ENCODE measurements at places on chromosomes 3 and 15.

GRCh38 chr3:169661361-169662131 lies 2.0 kb downstream of the MECOM start:
- DNase-seq, result peak; percentile 57
- H3K4me1 ChIP-seq, result peaks cover 61% of the 10 kb centered on the region
- H3K27ac ChIP-seq, result peak overlapping the region; percentile 49
- no peaks in the 10 kb centered on the region for H3K36me3 ChIP-seq

GRCh38 chr3:181694805-181695660 lies 16.7 kb upstream of the SOX2 start:
- peaks cover 14% of the 10 kb centered on the region for H3K4me1 ChIP-seq
- no peaks in the 10 kb centered on the region for H3K36me3 ChIP-seq
- peaks cover 77% of the 10 kb centered on the region for H3K27me3 ChIP-seq
- DNase-seq, result no peak

GRCh38 chr3:123287051-123287961 lies 85.6 kb downstream of the SEC22A start:
- no peak overlapping the region for H3K27ac ChIP-seq
- H3K4me3 ChIP-seq, result no peak overlapping the region
- H3K4me1 ChIP-seq, result no peaks in the 10 kb centered on the region
- H3K27me3 ChIP-seq, result peaks cover 1% of the 10 kb centered on the region

DNA sequence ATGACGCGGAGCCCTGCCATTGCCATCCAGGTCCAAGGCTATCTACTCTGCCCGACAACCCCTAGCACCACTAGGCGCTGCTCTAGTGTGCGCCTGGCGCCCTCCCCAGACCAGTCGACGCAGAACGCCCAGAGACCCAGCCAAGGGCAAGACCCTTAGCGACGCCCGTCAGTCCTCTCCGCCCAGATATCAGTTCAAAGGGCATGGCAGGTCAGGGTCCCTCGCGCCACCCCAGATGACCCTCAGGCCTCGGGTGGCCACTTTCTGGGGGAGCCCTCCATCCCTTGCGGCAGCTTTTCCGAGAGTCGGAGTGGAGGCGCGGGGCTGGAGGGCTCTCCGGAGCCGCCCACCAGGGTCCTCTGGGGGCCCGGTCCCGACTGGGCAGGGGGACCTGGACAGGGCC lies 371 bp upstream of the CLSTN2 start:
- peak overlapping the region; percentile 64 for H3K4me3 ChIP-seq
- H3K27me3 ChIP-seq, result peaks cover 46% of the 10 kb centered on the region
- H3K27ac ChIP-seq, result no peak overlapping the region
- peaks cover 12% of the 10 kb centered on the region for H3K4me1 ChIP-seq

GRCh38 chr3:8983591-8983990 lies 20.3 kb upstream of the RAD18 start:
- no peak overlapping the region for H3K4me3 ChIP-seq
- H3K4me1 ChIP-seq, result peaks cover 9% of the 10 kb centered on the region

GRCh38 chr15:34102175-34102925 lies 467 bp downstream of the PGBD4 start:
- H3K4me3 ChIP-seq, result peak overlapping the region; percentile 96
- peaks cover 24% of the 10 kb centered on the region for H3K4me1 ChIP-seq
- peaks cover 7% of the 10 kb centered on the region for H3K36me3 ChIP-seq
- no peaks in the 10 kb centered on the region for H3K27me3 ChIP-seq
- DNase-seq, result no peak

GRCh38 chr15:26325495-26325894 lies 447.4 kb downstream of the GABRB3 start:
- H3K4me1 ChIP-seq, result no peaks in the 10 kb centered on the region
- H3K4me3 ChIP-seq, result no peak overlapping the region
- no peaks in the 10 kb centered on the region for H3K36me3 ChIP-seq
- no peaks in the 10 kb centered on the region for H3K27me3 ChIP-seq

- no peak overlapping the region for H3K4me3 ChIP-seq
- no peak overlapping the region for H3K27ac ChIP-seq
- no peaks in the 10 kb centered on the region for H3K27me3 ChIP-seq
- no peak for DNase-seq
Observed at GRCh38 chr3:45123581-45124269, 22.5 kb downstream of the CDCP1 start.

- no peaks in the 10 kb centered on the region for H3K36me3 ChIP-seq
- no peaks in the 10 kb centered on the region for H3K4me1 ChIP-seq
- H3K4me3 ChIP-seq, result no peak overlapping the region
- H3K27me3 ChIP-seq, result no peaks in the 10 kb centered on the region
- no peak for DNase-seq
Observed at GRCh38 chr3:634511-634910, 437.9 kb downstream of the CHL1 start.

GRCh38 chr3:176046703-176047102 lies 1150.6 kb downstream of the TBL1XR1 start:
- H3K27ac ChIP-seq, result no peak overlapping the region
- DNase-seq, result no peak
- H3K4me1 ChIP-seq, result no peaks in the 10 kb centered on the region
- H3K4me3 ChIP-seq, result no peak overlapping the region
- H3K27me3 ChIP-seq, result no peaks in the 10 kb centered on the region

DNA sequence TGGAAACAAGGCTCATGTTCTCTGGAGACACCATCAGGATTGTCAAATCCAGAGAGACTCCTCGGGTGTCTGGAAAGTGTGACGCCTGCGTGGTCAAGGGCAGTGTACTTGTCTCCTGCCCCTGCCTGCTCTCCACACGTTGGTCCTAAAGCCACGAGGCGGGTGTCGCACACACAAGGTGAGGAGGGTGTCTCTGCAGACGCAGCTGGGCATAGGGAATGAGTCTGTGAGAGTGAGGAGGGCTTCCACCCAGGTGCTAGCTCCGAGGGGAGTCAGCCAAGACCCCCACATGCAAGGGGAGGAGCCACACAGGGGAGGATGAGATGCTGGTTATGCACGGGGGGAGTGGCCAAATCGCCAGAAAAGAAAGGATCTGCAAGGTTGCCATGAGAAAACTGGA lies 27.9 kb upstream of the OCA2 start:
- H3K4me1 ChIP-seq, result no peaks in the 10 kb centered on the region
- no peak overlapping the region for H3K27ac ChIP-seq
- H3K36me3 ChIP-seq, result peaks cover 2% of the 10 kb centered on the region
- no peak overlapping the region for H3K4me3 ChIP-seq

- H3K27ac ChIP-seq, result no peak overlapping the region
- H3K4me1 ChIP-seq, result no peaks in the 10 kb centered on the region
- no peak overlapping the region for H3K4me3 ChIP-seq
- peaks cover 18% of the 10 kb centered on the region for H3K36me3 ChIP-seq
- H3K27me3 ChIP-seq, result no peaks in the 10 kb centered on the region
Observed at GRCh38 chr15:82159922-82160321, 102.6 kb downstream of the EFL1 start.

GRCh38 chr3:42157540-42158538 lies 66.7 kb downstream of the TRAK1 start:
- H3K4me3 ChIP-seq, result no peak overlapping the region
- no peaks in the 10 kb centered on the region for H3K36me3 ChIP-seq
- no peak for DNase-seq
- H3K27me3 ChIP-seq, result no peaks in the 10 kb centered on the region
- no peak overlapping the region for H3K27ac ChIP-seq

DNA sequence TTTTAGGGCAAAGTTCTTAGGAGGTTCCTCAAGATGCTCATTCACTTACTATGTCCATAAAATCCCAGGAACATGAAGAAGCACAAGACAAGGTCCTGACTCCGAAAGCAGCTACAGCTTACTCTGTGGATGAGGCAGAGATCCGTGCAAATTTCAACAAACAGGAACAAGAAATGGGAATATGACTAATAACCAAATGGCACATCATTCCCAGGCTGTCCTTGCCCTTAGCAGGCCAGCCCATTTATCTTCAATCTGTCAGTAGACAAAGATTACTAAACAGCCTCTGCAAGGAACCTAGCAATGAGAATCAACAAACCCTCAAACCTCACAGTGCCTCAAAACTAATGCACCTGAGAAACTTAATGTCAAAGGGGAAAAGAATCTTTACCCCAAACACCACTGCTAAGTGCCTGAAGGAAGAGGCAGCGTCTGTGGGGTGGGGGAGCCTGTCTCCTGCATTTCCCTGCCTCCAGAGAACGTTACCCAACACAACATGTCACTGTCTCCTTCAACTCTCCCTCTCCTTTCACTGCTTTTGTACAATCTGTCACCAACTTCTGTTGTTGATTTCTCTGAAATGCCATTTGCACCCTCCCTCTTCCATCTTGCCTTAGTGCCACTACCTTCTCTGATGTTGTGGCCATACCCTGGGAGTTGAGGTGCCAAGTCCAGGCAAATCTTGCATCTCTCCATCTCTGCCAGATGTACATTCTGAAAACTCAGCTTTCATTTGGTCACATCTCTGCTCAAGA lies 4.8 kb downstream of the TNFAIP8L3 start:
- H3K4me1 ChIP-seq, result no peaks in the 10 kb centered on the region
- DNase-seq, result no peak
- H3K36me3 ChIP-seq, result no peaks in the 10 kb centered on the region

DNA sequence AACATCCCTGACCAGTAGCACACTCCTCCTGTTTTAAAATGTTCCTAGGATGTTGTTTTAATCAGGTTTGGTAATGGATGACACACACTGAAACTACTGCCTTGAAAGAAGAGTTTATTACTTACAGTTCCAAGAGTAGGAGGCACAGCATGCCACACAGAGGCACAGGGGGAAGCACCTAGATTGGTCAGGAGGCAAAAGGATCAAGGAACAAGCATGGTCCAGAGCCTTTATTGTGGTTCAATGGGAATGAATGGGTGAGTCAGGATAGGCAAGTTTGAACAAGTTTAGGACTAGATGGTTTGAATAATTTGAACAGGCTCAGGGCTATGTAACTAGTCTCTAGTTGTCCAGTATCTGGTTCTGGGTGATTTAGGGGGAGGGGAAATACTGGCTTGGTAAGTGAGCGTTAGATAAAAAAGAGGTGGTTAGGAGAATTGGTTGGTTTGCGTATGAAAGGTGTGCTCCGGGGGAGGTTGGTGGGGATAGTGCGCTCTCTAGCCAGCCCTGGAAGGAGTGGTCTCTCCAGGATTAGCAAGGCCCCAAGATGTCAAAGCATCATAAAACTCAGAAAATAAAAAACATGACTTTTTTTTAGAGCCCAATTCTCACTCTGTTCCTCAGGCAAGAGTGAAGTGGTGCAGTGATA lies 35.1 kb downstream of the TMOD3 start:
- peaks cover 25% of the 10 kb centered on the region for H3K36me3 ChIP-seq
- no peak overlapping the region for H3K27ac ChIP-seq
- H3K27me3 ChIP-seq, result no peaks in the 10 kb centered on the region
- no peak for DNase-seq
- H3K4me3 ChIP-seq, result no peak overlapping the region

DNA sequence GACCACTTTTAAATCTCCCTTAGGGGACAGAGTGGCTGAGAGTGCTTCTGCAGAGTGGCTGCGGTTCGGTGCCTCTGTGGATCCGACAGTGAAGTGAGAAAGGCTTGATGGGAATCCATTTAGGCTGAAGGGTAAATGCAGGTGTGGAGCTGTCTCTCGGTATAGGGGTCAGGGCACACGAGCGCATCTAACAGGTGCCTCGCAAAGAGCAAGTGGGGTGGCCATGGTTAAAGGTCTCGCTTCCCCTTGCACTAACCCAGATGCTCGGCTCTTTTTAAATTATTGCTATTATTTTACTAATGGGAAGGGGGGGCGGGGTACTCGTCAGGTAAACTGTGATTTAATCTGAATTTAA lies 598 bp upstream of the GJD2 start:
- peaks cover 26% of the 10 kb centered on the region for H3K27me3 ChIP-seq
- no peak for DNase-seq
- no peak overlapping the region for H3K27ac ChIP-seq
- no peaks in the 10 kb centered on the region for H3K36me3 ChIP-seq

GRCh38 chr15:49720261-49720660 lies 99.4 kb downstream of the DTWD1 start:
- H3K4me3 ChIP-seq, result no peak overlapping the region
- no peak for DNase-seq
- H3K4me1 ChIP-seq, result peaks cover 4% of the 10 kb centered on the region
- H3K36me3 ChIP-seq, result no peaks in the 10 kb centered on the region
- H3K27me3 ChIP-seq, result no peaks in the 10 kb centered on the region

DNA sequence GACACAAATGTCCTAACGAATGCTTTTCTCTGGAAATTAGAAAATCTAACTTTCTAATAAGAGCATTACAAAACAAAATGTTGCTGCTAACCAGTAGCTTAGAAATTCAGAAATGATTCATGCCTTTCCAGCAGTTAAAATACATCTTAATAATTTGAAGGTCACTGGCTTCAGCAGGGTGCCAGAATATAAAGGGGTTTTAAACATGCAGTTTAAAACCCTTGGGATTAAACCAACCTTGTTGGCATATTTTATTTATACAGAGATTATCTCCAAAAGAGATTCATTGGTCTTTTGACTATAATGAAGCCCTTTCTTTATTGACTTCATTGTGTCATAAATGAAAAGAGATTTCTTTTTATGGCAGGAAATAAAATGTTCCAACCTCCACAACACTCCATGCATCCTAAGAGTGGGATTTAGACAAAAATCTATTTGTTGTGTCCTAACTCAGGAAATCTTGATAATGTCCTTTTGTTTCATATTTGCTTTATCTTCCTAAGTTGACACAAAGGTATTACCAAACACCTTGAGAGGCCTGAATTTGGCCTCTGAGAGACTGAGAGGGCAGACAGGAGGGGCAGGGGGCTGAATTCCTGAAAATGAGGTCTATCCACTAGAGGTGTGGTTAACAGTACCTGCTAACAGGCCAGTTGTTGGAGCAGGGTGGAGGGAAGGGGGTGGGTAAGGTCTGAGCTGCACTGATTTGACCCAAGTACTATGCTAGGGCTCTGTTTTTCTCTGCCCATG lies 124.4 kb downstream of the FEZF2 start:
- H3K4me1 ChIP-seq, result no peaks in the 10 kb centered on the region
- no peak for DNase-seq
- no peak overlapping the region for H3K4me3 ChIP-seq
- no peaks in the 10 kb centered on the region for H3K27me3 ChIP-seq
- no peak overlapping the region for H3K27ac ChIP-seq
- no peaks in the 10 kb centered on the region for H3K36me3 ChIP-seq

DNA sequence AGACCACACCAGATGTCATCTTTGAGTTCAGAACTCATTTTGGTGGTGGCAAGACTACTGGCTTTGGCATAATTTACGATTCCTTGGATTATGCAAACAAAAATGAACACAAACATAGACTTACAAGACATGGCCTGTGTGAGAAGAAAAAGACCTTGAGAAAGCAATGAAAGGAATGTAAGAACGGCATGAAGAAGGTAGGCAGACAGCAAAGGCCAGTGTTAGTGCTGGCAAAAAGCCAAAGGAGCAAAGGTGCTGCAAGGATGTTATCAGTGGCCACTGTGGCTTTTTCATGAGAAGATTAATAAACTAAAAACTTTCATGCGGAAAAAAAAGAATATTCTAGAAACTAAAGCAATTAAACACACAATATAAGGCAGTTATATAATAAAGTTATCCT lies 21.9 kb downstream of the AAGAB start:
- no peak overlapping the region for H3K4me3 ChIP-seq
- peaks cover 3% of the 10 kb centered on the region for H3K4me1 ChIP-seq
- no peak for DNase-seq
- H3K27ac ChIP-seq, result no peak overlapping the region
- no peaks in the 10 kb centered on the region for H3K27me3 ChIP-seq
- H3K36me3 ChIP-seq, result peaks cover 9% of the 10 kb centered on the region

DNA sequence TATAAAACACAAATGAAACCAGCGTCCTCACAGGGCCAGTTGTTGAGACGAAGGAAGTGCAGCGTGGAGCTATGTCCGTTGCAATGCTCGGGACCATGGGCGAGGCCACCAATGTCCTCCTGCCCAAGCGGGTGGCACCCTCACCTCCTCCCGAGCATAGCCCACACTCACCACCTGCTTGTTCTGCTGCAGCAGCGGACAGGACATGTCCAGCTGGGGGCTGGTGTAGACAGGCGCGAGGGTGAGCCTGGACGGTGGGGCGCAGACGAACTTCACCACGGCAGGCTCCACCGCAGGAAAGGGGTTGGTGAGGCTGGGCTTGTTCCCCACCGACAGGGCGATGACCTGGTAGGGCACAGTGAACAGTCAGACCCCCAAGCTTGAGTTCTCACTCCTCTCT lies 62.1 kb downstream of the NUP210 start:
- no peak overlapping the region for H3K27ac ChIP-seq
- no peaks in the 10 kb centered on the region for H3K27me3 ChIP-seq
- H3K4me3 ChIP-seq, result no peak overlapping the region
- peaks cover under 1% of the 10 kb centered on the region for H3K4me1 ChIP-seq
- peaks cover 15% of the 10 kb centered on the region for H3K36me3 ChIP-seq

All from common myeloid progenitor, CD34-positive (primary cell).